ENCODE measurements at places on chromosomes 2 and 18.
A peak's percentile ranks its signal among the peaks of the same experiment; 100 is the strongest.

DNA sequence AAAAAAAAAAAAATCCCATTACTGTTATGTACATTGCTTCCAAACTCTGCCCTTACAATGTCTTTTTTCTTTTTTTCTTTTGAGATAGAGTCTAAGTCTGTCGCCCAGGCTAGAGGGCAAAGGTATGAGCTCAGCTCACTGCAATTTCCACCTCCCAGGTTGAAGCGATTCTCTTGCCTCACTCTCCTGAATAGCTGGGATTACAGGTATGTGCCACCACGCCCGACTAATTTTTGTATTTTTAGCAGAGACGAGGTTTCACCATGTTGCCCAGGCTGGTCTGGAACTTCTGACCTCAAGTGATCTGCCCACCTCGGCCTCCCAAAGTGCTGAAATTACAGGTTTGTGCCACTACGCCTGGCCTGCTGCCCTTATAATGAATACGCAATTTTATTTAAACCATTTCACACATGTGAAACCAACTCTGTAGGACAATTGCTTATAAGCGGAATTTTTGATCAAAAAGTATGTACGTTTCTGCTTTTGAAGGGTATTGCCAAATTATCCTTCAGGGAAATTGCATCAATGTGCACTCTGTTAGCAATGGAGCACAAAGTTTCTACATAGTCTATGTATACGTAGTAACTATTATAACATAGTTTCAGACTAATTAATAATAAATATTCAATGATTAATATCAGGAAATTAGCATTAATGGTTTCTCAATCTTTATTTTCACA is 55.7 kb upstream of the ACTR3 start:
- DNase-seq, result no peak

- DNase-seq, result no peak
Measured at GRCh38 chr2:166539340-166540162, 45.5 kb upstream of the SCN7A start.

DNA sequence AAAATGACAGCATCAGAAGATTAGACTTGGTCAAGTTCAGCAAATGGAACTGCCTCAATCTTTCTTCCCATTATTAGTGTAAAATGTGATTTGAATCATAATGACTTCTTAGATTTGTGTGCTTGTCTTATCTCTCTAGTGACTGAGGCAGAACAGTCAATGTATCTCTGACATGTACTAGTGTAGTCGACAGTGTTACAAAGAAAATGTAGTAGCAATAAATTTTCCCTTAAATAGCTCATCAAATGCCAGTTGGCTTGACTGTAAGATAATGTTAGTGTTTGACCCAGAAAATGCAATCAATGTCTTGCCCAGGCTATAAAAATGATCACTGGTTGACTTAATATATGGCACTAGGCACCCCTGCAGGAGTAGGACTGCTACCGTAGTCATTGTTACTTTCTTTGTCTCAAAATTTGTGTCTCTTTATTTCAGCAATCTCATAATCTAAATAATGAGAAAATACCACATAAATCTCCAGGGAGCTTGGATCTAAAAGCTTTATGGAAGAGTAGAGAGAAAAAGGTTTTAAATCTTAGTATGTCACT is 1336.7 kb downstream of the DPP10 start:
- no peak for DNase-seq

DNA sequence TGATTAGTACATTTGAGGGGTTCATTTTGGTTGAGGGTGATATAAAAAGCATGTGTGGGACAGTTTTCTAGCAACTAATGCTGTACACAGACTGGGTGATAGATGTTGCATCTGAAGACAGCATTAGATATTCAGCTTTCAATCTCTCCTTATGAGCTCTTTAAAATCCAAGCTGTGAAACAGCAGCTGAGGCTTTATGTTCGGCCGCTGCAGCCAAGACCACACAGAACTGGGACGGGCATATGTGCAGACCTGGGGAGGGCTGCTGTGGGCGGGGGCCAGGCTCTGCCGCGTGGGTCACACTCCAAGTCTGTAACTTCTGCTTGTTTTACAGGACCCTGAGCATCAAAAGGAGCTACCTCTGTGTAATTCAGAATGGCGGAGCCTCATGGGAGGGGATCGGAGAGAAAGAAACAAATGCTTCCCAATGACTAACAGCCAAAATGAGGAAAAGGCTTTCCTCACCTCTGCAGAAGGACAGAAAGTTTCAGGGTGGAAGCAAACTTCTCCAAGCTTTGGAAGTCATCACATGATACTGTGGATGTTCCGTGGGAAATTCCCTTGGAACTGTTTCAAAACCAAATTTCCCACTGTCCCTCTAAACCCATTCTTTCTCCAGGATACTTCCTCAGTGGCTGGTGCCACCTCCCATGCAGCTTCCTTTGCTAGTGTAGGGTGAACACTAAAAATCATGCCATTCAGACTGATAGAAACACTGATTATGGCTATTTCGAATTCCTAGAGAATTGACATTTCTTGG is 711.9 kb upstream of the ID2 start:
- no peak for DNase-seq

DNA sequence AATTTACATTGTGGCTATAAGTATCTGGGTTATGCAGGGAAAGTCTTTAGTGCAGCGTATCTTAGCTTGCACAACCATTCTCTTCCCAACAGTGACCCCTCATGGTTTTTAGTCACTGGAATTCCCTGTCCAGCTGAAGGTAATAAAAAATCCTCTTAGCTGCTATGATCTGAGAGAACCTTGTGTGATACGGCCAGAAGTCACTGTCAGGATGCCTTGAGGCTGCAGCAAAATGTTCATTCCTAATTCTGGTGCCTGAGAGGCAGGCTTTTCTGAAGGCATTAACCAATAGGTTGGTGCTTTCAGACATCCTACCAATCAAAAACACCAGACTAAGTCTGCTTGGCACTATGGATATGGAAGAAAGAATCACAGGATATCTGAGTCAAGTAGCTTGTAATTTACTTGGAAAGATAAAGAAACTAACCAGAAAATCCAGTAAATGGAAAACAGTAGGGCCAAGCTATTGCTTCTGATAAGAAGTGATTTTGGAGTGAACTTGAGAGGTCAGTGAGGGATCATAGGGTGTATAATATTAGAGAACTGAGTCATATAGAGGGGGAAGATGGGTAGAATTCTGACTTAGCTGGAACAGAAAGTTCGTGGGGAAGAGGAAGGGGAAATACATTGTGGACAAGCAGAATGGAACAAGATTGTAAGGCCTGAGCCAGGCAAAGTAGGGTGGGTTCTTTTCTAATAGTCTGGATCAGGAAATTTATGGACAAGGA is 89.0 kb upstream of the SLC14A2 start:
- no peak for DNase-seq

DNA sequence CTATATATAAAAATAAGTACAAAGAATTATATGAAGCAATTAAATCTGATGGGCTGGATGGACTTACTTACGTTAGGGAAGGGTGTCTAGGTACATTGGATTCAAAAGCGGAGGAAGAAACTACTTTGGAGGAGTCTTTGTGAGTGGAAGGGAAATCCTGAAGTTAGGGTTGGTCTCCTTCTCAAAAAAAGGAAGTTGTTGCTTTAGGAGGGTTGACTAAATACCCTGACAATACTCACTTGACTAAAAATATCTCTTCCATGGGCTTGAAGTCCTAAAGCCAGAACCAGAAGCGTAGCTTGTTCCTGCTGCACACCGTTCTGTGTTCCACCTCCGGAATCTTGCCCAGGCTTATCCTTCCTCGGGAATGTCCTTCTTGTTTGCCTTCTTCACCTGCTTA is 143.3 kb upstream of the ZEB2 start:
- DNase-seq, result no peak

DNA sequence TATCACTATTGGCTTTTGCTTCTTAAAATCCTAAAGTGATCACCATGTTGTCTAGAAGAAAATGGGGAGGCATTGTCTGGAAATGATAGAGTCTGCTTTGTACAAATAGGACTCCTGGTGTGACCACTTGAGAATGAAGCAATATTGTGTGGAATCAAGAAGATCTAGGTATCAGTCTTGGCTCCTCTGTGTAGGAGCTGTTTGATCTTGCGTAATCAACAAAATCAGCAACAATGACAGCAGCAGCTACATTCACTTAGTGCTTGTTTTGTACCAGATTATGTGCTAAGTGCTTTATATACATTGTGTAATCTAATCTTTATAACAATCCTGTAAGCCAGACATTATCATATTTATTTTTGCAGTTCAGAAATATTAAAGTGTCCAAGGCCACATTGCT is 17.8 kb downstream of the NCOA1 start:
- no peak for DNase-seq

DNA sequence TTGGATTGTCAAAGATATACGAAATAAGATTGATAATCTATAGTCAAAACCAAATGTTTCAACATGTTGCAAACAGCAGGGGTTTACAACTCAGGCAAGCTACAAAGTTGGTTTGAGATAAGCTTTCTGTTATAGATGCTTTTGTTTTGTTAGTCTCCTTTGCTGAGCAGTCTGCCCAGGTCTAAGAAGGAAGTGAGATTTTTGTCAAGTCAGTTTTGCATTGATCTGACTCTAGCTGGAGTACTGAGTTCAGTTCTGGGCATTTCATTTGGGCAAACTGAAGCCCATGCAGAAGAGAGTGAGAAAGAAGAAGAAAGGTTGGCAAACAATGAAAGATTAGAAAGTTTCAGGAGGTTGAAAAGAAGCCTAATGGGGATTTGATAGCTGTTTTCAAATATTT is 983.0 kb upstream of the SLC39A10 start:
- no peak for DNase-seq

DNA sequence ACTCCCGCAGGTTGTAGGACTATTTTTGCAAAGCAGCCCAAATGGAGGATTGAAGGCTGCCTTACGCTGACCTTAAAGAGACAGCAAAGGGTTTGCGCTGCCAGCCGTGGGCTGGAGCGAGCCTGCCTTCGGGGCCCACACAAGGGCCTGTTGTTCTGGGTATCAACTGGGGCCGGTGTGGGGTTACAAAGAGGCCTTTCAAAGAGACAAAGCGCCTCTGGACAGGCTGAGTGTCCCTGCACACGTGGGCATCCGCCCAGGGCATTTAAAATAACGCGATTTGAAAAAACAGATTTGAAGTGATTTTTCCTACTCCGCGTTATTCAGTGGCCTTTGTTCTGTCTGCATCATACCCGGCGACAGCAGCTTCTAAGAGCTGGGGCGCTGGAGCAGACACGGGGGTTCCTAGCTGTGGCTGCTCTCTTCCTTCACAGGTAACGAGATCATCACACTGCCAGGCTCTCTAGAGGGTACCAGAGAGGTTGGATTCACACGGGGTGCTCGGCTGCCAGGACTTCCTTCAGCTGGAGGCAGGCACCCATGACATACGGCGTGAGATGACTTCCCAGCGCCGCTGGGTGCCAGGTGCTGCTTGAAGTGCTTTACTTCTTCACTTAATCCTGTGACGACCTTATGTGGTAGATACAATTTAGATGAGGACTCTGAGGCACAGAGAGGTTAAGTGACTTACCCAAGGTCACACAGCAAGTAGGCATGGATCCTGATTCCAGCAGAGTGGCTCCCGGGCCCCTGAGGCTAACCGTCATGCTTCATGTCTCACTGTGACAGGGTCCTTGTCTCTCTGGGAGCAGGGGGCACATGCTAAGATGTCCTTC is 32.2 kb downstream of the MAL start:
- no peak for DNase-seq

- no peak for DNase-seq
Measured at GRCh38 chr2:104487366-104487765, 366.5 kb upstream of the POU3F3 start.

DNA sequence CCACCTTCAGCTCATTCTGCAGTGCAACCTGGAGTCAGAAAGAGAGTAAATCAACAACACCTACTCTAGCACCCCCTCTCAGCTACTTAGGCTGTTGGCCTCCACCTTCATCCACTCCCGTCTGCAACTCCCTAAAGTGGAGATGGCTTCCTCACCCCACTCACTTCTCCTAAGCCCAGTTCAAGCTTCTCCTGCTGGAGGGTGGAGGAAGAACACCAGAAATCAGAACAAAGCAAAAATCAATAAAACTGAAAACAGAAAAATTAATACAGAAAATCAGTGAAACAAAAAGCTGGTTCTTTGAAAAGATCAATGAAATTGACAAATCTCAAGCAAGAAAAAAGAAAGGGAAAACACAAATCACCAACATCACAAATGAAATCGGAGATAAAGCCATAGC is 191.7 kb downstream of the ANAPC1 start:
- DNase-seq, result no peak

- DNase-seq, result no peak
Measured at GRCh38 chr2:224723586-224724217, 7.5 kb upstream of the CCDC195 start.

DNA sequence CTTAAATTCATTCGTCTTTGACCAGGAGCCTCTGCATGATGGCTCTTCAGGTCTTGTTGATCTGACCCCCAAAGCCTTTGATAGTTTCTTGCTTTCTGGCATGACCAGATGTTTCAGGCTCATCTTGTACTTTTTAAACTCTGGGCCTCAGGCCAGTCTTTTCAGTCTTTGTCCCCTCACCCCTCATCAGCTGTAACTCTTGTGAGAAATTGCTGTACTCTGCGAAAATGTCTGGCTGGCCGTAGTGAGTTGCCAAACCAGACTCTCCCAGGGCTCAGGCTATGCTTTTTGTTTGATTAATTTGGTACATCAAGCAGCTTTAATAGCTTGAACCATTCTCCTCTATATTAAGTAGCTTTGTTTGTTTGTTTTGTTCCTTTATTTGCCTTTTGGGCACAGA is 75.9 kb downstream of the BABAM2 start:
- no peak for DNase-seq

DNA sequence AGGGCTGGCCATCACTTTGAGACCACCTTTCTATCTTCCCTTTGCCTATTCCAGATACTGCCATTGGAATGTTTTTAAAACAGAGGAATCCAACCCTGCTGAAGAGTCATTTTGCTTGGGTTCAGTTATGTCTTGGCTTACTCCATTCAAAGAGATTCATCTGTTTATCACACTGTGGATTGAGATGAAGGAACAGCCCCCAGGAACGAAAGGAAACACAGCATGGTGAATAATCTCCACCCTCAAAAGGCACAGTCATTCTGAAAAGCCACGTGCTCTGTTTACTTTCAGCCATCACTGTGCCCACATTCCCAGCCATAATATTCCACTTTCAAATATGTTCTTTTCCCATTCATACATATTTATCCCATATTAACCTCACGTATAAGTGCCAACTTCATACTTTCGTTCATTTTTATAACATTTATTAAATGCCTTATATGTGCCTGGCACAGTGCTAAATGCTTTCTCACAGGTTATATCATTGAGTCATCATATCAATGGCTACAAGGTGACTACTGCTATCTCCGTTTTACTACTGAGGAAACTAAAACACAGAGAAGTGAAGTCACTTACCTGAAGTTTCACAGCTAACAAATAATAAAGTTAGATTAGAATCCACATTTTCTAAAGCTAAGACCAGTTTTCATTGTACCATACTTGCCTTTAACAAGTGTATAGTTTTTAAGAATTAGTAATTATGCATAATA is 143.6 kb downstream of the OSR1 start:
- DNase-seq, result no peak

- DNase-seq, result peak; percentile 41
Measured at GRCh38 chr2:241217320-241218031, 29.0 kb downstream of the ANO7 start.

GRCh38 chr18:9437672-9438071 is 37.6 kb upstream of the RALBP1 start:
- DNase-seq, result no peak

- DNase-seq, result no peak
Measured at GRCh38 chr2:38945372-38945771, 55.7 kb downstream of the ARHGEF33 start.

- no peak for DNase-seq
Measured at GRCh38 chr2:107719836-107720235, 106.9 kb upstream of the RGPD4 start.

GRCh38 chr2:38130876-38131275 is 54.9 kb upstream of the CYP1B1 start:
- DNase-seq, result no peak

- DNase-seq, result no peak
Measured at GRCh38 chr2:53527056-53527455, 240.5 kb upstream of the CHAC2 start.
